ENCODE measurements at places on chromosomes 2 and 18. TPM values are rescaled to one million over a fixed set of nuclear protein-coding genes. Genes with fewer than 3 reads are reported as not detected.
A peak's percentile ranks its signal among the peaks of the same experiment; 100 is the strongest.

GRCh38 chr2:207873794-207874193 is 104.1 kb upstream of the FZD5 start:
- no peak for DNase-seq

- no peak for DNase-seq
Observed at GRCh38 chr2:196737046-196737445, 62.4 kb downstream of the GTF3C3 start.

GRCh38 chr2:204545861-204546735 is 823 bp downstream of the PARD3B start:
- DNase-seq, result peak; percentile 7

GRCh38 chr18:64244571-64244970 is 95.7 kb upstream of the LINC00305 start:
- no peak for DNase-seq

DNA sequence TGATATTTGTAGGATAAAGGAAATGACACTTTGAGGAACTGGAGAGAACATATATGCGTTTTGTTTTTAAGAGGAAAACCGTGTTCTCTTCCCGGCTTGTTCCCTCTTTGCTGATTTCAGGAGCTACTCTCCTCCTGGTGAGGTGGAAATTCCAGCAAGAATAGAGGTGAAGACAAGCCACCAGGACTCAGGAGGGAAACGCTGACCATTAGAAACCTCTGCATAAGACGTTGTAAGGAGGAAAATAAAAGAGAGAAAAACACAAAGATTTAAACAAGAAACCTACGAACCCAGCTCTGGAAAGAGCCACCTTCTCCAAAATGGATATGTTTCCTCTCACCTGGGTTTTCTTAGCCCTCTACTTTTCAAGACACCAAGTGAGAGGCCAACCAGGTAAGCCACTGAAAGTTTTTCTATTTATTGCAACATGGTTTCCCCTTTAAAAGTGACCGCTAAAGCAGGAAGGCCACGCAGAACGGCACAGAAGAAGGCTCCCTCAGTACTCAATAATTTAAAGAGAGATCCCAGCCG is 735 bp downstream of the NRP2 start:
- no peak for DNase-seq

- DNase-seq, result no peak
Observed at GRCh38 chr2:31811482-31811881, 199.3 kb downstream of the MEMO1 start.

DNA sequence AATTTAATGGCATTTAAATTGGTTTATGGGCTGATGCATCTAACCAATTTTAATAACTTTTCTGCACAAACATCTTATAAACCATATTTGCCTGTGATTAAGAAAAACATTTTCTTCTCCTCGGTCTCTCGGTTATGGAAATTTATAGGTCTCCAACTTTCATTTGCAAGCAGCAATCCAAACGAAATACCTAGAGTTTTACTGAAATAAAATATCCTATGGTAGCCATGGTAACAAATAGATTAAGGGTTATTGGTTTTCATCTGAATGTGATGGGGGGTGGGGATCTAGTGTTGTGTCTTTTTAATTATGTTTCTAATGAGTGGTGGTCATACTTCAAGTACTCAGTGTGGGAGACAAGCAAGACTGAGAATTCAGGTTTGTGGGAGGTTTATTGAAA is 2.9 kb downstream of the KLHL29 start:
- DNase-seq, result no peak

GRCh38 chr2:197296835-197297234 is 13.7 kb downstream of the ANKRD44 start:
- no peak for DNase-seq

DNA sequence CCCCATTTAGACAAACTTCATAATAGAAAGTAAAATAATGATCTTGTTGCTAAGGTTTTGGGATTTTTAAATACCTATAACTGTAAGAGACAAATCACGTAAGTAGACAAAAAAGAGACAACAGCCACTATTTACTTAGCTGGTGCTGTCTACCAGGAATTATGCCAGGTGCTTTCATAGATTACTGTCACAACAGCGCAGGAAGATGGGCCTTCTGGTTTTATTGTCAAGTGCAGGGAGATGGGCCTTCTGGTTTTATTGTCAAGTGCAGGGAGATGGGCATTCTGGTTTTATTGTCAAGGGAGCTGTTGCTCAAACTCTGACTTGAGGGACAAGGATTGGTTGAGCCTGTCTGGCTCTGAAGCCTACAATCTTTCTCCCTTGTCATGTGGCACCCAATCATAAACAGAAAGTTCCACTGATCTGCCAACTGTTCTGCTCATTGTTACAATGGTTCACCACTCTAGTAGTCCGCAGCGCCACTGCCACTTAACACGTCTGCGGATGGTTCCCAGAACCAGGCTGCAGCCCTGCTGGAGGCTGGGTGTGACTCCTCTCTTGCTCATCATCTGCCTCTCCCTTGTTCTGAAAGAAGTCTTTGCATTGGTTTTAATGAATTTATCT is 95.0 kb downstream of the RNF144A start:
- DNase-seq, result no peak

DNA sequence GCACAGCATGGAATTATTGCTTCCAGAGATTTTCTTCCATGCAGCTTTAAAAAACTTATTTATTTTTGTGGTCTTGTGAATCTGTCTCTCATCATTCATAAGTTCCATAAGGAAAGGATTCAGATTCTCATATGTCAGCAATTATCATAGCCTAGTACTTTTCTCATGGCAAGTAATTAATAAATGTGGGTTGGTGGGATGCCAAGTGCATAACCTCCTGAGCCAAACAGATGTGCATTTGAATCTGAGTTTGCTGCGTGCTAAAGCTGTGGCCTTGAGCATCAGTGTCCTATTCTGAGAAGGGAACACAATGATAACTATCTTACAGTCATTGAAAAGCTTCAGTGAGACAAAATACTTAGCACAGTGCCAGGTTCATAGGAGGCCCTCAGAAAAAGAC is 331.9 kb downstream of the PDE11A start:
- DNase-seq, result no peak

- no peak for DNase-seq
Observed at GRCh38 chr2:20977520-20978180, 66.2 kb downstream of the APOB start.

DNA sequence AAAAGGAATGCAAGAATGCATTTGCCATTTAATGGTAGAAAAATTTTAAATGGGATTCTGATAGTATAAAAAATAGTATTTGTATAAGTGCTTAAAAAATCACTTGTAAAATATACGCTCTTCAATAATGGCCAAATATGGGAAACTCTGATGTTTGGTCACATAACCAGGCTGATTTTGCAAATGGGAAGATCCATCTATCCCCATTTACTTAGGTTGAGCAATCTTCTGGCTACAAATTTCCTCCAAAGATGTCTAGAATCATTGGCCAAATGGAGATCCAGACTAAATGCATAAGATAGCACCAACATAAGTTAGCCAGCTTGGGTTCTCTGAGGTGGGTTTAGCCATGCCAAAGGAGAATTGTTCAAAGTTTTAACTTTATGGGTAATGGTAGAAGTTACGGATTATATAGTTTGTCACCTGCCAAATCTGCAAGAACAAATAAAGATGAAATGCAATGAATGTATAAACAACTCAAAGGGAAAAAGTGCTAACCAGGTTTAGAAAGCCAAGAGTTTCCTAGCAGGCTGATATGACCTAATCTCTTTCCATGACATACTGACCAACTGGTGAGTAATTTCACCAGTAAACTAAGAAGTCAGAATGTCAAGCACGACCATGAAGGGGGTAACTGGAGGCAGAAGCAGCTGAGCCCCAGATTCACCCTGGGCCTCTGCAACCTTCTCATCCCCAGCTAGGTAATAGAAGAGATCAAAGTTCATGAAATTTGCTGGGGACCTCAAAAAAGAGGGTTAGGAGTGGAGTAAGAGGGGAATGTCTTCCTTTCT is 10.0 kb downstream of the RHOB start:
- DNase-seq, result no peak

DNA sequence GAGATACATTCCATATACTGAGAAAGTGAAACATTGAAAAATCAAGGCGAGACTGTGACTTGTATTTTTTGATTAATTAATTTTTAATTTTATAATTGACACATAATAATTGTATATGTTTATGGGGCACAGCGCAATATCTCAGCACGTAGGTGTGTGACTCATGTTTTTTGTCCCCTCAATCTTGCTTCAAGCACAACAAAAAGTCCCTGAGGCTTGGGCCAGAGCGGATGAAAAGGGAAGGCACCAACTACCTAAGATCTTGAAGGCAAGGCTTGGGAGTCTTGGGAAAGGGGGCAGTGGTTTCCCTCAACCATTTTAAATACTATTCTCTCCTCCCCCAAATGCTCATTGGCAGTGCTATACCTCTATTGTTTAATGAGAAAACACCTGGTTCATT is 9.9 kb downstream of the SGPP2 start:
- no peak for DNase-seq

- peak; percentile 63 for DNase-seq
Observed at GRCh38 chr2:67974559-67975430, 88.0 kb downstream of the C1D start.

GRCh38 chr18:56235481-56236013 is 402.8 kb downstream of the TXNL1 start:
- no peak for DNase-seq

DNA sequence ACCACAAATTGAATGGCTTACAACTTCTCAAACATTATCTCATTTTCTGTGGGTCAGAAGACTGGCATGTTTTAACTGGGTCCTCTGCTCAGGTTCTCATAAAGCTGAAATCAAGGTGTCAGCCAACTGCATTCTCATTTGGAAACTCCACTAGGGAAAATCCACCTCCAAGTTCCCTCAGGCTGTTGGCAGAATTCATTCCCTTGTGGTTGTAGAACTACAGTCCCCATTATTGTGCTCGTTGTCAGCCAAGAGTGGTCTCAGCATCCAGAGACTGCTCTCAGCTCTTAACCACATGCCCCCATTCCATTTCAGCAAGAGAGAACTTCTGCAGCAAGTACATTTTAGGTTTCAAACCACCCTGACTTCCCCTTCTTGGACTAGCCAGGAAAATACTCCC is 12.2 kb downstream of the NOL4 start:
- DNase-seq, result no peak

GRCh38 chr2:23157812-23158211 is 227.2 kb upstream of the KLHL29 start:
- DNase-seq, result no peak

GRCh38 chr2:226660526-226660925 is 139.1 kb downstream of the IRS1 start:
- peak; percentile 71 for DNase-seq

DNA sequence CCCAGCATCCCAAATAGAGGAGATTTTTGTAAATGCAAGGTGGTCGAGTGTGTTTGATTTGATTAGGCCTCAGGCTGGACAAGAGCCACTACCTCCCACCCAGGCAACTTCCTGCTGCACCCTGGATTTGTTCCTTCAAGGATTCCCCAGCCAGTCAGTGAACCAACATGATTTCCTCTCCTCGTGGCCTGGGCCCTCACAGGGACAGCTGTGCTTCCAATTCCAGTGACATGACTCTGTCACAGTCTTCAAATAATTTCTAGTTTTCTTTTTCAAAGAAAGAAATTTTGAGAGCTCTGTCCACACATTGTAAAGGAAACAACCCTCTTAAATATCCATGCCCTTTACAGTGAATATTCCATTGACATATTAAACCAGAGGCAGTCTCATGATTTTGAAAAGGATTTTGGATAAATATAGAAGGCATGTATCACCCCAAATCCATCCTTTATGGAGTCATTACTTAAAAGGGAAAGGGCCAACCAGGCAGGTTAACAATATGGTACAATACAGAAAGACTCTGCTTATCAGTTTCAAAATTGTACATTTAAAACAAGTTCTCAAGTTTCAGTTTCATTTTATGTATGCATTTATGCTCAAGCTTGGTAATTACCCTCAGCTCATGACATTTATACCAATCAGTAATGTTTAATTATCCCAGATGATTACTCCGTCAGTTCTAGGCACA is 121.3 kb upstream of the FOSL2 start:
- DNase-seq, result no peak

- no peak for DNase-seq
Observed at GRCh38 chr2:226772389-226773179, 27.0 kb downstream of the IRS1 start.

DNA sequence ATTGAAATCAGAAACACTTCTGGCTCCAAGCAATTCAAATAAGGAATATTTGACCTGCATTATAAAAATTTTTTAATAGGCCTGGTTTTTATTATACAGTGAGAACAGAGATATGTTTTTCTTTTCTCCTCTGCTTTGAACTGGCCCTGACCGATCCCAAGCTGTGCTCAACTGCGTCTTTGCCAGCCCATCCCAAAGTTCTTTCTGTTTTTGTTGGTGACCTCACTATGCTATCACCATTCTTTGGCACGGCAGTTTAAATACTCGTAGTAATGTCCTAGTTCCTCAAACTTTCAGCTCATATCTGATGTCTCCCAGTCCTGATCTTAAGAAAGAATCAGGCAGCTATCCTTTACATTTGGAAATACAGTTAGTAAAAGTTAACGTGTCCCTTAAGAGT is 42.3 kb upstream of the NETO1 start:
- no peak for DNase-seq

- DNase-seq, result no peak
Observed at GRCh38 chr2:178101321-178102079, 10.7 kb upstream of the RBM45 start.

- DNase-seq, result no peak
Observed at GRCh38 chr2:174587579-174587978, 10.0 kb downstream of the WIPF1 start.

DNA sequence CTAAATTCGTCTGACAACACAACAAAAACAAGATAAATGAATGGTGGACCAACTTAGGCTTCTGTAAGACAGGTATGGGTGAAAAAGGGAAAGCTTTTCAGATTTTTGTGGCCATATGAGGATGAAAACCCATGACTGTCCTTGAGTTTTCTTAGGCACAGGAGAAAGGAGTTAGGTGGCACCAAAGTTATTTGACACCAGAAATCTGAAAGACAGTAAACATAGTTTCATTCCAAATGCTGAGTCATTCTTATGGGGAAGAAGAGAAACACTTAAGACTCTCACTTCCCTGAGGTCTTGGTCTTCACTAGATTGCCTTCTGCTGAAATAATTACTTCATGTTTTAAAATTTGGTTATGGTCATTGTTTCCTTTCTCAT is 5.2 kb upstream of the GPD2 start:
- no peak for DNase-seq

- DNase-seq, result no peak
Observed at GRCh38 chr2:47735912-47736311, 47.0 kb upstream of the MSH6 start.

DNA sequence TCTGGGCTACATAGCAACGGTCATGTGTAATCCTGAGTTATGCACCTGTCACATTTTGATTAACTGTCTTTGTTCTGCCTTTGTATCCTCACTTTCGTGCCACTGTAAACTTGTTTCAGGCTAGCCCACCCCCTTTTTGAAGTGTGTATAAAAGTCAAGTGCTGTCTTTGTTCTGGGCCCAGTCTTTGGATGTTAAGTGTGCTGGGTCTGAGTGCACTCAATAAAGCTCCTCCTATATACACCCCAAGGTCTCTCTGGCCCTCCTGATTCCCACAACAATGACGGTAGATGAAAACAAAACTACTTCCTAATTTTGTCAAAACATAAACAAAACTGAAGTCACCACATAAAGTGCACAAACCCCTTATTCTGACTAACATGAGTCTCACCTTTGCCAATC is 633.4 kb downstream of the DSC3 start:
- no peak for DNase-seq

Gene CDH19
- total RNA-seq, result 20.2 TPM

Gene MOGAT1
- 0.42 TPM for total RNA-seq

Gene NAT8
- total RNA-seq, result not detected

Gene ALPP
- total RNA-seq, result not detected

Gene QPCT
- total RNA-seq, result 1.5 TPM

Gene GDF7
- total RNA-seq, result 0.58 TPM

Gene PPIL3
- 26.5 TPM for total RNA-seq

Gene HOXD12
- not detected for total RNA-seq

Gene NFATC1
- total RNA-seq, result 15.3 TPM

Gene PLEK
- 3.4 TPM for total RNA-seq
